ENCODE measurements at places on chromosomes 5 and 9. TPM values are rescaled to one million over a fixed set of nuclear protein-coding genes. Genes with fewer than 3 reads are reported as not detected.

GRCh38 chr9:91873637-91874051 is 76.4 kb downstream of the ROR2 start:
- H3K27ac ChIP-seq: no peak overlapping the region
- H3K36me3 ChIP-seq: no peaks in the 10 kb centered on the region
- no peak for DNase-seq

DNA sequence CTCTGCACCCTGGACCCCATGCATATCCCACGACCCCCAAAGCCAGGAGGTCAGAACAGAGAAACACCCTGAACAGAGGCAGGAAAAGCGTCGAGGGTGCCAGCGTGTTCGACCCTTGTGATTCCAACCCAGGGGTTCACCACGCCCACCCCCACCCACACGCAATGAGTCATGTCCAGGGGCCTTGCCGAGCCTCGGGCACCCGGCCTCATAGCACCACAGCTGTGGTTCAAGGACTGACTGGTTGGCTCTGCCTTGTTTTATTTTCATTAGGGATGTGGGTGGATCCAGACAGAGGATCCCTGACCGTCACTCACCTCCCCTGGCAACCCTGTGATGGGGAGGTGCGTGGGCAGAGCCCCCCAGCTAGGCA is 9.5 kb upstream of the QSOX2 start:
- H3K27ac ChIP-seq: no peak overlapping the region
- H3K4me1 ChIP-seq: no peaks in the 10 kb centered on the region
- no peaks in the 10 kb centered on the region for H3K27me3 ChIP-seq

- H3K36me3 ChIP-seq: no peaks in the 10 kb centered on the region
- no peak overlapping the region for H3K4me3 ChIP-seq
- H3K27ac ChIP-seq: no peak overlapping the region
- H3K27me3 ChIP-seq: no peaks in the 10 kb centered on the region
Measured at GRCh38 chr5:57012511-57012910, 60.6 kb upstream of the MIER3 start.

GRCh38 chr9:78031893-78032729 is 500 bp upstream of the GNAQ start:
- H3K36me3 ChIP-seq: no peaks in the 10 kb centered on the region
- H3K27ac ChIP-seq: peak overlapping the region; percentile 100
- H3K27me3 ChIP-seq: no peaks in the 10 kb centered on the region
- no peaks in the 10 kb centered on the region for H3K4me1 ChIP-seq

The NTRK2 gene
- total RNA-seq: 48.1 TPM

The GLDC gene
- 0.63 TPM for total RNA-seq

GRCh38 chr9:134635351-134636148 is 6.1 kb upstream of the COL5A1 start:
- H3K4me1 ChIP-seq: no peaks in the 10 kb centered on the region
- DNase-seq: peak; percentile 56
- H3K27me3 ChIP-seq: no peaks in the 10 kb centered on the region
- no peak overlapping the region for H3K27ac ChIP-seq

DNA sequence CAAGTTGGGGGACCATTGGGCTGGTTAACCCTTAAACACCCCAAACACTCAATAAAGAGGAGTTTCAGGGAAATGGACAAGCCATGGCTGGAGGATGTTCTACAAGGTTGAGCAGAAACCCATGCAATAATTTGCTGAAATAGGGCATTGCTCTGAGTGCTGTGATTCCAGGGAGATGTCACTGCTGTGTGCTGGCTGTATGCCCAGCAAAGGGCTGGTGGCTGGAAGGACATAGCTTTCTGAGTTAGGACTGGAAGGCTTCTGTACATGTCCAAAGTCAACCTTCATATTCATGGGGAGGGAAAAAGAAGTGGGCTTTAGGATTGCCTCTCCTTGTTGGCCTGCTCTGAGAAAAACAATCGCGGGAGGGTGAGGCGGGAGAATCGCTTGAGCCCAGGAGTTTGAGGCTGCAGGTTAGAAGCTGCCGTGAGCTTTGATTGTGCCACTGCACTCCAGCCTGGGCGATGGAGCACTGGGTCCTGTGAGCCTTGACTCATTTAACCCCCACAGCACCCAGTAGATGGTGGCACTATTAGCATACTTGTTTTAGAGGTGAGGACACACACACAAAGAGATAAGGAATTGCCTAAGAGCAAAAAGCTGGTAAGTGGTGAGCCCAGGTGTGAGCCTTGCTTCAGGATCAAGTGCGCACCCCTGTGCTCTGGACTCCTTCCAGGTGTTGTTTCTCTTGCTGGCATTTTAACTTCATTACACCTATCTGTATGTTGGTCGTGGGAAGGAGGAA is 20.4 kb downstream of the IL12B start:
- no peaks in the 10 kb centered on the region for H3K36me3 ChIP-seq
- H3K4me1 ChIP-seq: no peaks in the 10 kb centered on the region
- DNase-seq: no peak
- H3K27ac ChIP-seq: no peak overlapping the region
- H3K4me3 ChIP-seq: no peak overlapping the region
- peaks cover 2% of the 10 kb centered on the region for H3K27me3 ChIP-seq

GRCh38 chr9:517993-518392 is 303.3 kb downstream of the DOCK8 start:
- H3K4me3 ChIP-seq: no peak overlapping the region
- no peaks in the 10 kb centered on the region for H3K36me3 ChIP-seq
- H3K27me3 ChIP-seq: no peaks in the 10 kb centered on the region
- DNase-seq: no peak

The AIF1L gene
- 17.4 TPM for total RNA-seq

The DPYSL3 gene
- 288 TPM for total RNA-seq
